CD8-positive, alpha-beta T cell (primary cell): ENCODE measurements at places on chromosomes 13 and 19.
A peak's percentile ranks its signal among the peaks of the same experiment; 100 is the strongest.

DNA sequence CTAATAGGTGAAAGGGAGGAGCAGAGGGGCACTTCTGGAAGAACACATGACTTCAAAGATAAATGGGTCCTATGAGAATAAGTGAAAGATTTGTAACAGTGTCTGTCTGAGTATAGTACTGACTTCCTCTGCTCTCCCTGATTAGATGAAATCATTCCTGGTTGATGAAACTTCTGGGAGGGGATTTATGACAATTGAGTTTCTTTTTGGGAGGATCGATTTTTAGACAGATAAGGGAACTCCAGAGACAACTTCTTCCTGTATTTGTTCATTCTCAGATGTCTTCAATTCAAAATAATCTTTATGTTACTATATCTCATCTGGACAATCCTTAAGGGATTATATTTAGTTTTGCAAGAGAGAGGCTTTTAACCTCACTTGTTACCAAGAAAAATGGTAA is 20.0 kb downstream of the SETDB2 start:
- DNase-seq = no peak

DNA sequence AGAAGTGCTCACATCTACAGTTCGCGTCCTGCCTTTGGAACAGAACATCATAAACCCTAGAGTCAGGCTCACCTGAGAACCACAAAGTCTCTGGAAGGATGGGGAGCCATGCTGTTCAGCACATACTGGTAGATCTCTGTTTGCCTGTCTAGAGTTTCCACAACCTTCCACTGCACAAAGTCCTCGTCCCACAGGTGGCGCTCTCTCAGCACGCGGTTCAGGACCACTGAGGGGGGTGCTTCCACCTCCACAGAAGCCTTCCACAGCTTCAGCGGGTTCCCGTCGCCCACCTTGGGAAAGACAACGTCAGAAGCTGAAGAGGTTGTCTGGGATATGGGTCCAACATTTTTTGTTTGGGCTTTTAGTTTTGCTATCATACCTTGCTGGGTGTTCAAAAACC is 93.6 kb downstream of the KL start:
- no peak for DNase-seq

DNA sequence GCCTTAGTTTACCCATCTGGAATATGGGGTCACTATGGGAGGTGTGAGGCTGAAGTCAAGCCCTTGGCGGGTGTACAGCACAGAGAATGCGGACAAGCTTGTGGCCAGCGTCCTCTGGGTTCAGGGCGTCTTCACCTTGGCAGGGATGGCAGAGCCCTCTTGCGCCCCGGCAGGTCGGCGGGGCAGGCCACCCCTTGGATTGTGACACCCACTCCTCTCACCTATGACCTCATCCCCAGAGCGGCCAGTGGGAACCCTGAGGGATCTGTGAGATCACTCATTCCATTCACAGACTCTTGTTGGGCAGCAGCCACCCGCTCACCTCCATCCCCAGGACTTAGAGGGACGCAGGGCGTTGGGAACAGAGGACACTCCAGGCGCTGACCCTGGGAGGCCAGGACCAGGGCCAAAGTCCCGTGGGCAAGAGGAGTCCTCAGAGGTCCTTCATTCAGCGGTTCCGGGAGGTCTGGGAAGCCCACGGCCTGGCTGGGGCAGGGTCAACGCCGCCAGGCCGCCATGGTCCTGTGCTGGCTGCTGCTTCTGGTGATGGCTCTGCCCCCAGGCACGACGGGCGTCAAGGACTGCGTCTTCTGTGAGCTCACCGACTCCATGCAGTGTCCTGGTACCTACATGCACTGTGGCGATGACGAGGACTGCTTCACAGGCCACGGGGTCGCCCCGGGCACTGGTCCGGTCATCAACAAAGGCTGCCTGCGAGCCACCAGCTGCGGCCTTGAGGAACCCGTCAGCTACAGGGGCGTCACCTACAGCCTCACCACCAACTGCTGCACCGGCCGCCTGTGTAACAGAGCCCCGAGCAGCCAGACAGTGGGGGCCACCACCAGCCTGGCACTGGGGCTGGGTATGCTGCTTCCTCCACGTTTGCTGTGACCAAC is at the start of gene SPACA4:
Gene SPACA4 (plus strand): TSS at position 280 of the 896 bp plus-strand sequence. CDS start 237 bp downstream, at position 517.
- DNase-seq = no peak

- no peak for DNase-seq
Measured at GRCh38 chr13:75811841-75812240, 175.7 kb downstream of the LMO7 start.

- DNase-seq = no peak
Measured at GRCh38 chr13:20998649-20999415, 62.6 kb downstream of the LATS2 start.

DNA sequence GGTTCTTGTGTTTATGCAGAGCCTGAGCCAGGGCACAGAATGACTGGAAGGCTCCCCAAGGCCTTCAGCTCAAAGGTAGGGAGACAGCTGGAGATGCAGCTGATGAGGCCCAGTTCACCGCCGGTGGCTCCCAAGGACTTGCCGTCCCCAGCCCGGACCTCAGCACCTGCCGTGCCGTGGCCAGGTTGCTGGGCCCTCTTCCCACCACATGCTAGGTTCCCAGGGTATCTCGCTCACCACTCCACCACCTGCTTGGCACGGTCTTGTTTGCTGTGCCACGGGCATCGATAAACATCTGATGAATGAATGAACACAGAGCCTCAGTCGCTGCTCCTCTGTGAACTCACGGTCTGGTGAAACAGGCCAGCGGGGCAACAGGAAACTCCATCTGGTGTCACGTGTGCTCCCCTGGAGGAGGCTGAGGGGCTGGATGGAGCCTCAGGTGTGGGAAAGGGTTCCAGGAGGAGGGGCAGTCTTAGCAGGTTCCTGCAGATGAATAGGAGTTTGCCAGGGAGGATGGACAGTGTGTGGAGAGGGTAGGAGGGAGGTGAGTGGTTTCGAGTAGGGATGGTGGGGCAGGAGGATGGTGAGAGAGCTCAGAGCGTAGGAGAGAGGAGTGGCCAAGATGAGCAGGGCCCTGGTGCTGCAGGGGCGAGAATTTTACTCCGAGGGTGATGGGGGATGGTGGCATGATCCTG is 3.6 kb upstream of the KLK14 start:
- DNase-seq = no peak

- DNase-seq = no peak
Measured at GRCh38 chr13:84393981-84394625, 511.8 kb upstream of the SLITRK1 start.

GRCh38 chr13:79456051-79456450 is 24.9 kb upstream of the NDFIP2 start:
- no peak for DNase-seq

DNA sequence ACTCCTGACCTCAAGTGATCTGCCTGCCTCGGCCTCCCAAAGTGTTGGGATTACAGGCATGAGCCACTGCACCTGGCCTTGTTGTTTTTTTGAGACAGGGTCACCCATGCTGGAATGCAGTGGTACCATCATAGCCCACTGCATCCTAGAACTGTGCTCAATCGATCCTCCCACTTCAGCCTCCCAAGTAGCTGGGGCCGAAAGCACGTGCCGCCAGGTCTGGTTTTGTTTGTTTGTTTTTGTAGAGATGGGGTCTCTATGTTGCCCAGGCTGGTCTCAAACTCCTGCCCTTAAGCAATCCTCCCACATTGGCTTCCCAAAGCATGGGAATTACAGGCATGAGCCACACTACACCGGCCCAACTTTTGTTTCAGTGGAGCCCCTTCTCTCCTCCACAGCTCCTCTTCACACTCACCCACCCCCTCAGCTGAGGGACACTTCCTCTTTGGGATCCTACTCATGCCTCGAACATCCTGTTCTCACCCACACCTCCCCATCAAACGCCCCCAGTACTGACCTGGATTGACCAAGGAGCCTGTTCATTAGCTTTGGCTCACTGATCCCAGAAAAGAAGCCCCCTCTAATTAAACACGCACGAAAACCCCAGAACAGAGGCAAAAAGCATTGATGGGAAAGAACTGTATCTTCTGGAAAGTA is 12.8 kb upstream of the CERS4 start:
- DNase-seq = no peak

DNA sequence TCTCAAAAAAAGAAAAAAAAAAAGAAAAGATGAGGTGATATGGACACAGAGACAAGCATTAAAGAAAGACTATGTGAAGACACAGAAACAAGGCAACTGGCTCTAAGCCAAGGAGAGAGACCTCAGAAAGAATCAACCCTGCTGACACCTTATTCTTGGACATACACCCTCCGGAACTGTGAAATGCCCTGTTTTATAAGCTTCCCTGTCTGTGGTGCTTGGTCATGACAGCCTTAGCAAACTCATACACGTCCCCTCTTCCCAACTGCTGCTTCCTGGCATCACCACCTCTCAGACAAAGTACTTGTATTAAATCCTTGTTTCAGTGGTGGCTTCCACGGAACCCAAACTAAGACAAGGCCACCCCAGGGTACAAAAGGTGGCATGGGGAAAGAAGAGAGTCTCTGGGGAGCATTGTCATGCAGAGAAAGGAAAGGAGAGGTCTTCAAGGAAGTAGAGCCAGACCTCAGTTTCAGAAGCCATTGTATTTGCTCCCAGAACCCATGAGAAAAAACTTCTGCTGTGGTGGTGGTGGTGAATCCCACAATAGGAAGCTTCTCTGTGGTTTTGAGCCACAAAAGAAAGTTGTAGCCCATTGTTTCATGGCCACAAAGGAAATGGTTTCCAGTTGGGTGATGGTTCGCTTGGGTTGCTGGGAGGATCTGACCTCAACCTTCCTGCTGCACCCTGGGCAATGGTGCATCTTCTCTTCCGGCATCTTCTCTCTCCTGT is 16.3 kb upstream of the TSPAN16 start:
- DNase-seq = peak; percentile 9

GRCh38 chr13:34011552-34012085 is 193.7 kb downstream of the RFC3 start:
- DNase-seq = no peak

DNA sequence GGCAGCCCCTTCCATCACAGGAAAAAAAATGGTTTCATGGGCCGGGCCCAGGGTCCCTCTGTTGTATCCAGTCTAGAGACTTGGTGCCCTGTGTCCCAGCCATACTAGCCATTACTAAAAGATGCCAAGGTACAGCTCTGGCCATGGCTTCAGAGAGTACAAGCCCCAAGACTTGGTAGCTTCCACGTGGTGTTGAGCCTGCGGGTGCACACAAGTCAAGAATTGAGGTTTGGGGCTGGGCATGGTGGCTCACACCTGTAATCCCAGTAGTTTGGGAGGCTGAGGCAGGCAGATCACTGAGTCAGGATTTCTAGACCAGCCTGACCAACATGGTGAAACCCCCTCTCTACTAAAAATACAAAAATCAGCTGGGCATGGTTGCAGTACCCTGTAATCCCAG is 214.3 kb downstream of the LIG4 start:
- DNase-seq = no peak

DNA sequence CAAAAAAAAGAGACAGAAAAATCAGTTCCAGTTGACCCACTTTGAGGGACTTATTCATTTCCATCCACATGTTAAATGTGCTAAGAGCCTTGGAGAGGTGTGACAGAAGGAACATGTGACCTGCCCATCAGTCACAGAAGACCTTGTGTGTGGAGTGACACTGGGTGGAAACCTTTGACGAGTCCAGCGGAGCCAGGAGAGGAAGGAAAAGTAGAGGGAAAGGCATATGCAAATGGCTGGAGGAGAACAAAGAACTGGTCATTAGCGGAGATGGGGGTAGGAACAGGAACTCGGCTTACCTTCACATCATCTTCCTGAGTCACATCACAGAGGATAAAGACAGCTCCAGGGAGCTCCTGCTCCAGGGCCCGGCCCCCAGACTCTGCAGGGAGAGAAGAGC is 2.3 kb downstream of the HSD17B14 start:
- no peak for DNase-seq

DNA sequence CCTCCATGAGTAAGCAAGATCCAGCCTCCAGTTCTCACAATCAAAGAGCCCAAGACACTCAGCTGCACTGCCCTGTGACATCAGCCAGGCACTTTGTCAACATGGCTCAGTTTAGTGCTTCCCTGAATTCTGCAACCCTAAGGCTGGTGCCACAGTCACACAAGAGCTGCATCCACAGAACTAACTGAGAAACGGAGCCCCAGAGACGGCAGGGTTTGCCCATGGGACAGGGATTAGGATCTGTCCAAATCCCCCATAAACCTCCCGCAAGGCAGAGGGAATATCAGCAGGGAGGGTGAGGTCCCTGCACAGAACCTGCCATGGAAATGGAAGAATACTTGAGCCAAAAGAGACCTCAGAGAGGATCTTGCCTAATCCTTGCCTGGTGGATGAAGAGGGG is 70.4 kb upstream of the UQCRFS1 start:
- DNase-seq = no peak

GRCh38 chr19:31312009-31312676 is 37.1 kb downstream of the TSHZ3 start:
- DNase-seq = no peak

DNA sequence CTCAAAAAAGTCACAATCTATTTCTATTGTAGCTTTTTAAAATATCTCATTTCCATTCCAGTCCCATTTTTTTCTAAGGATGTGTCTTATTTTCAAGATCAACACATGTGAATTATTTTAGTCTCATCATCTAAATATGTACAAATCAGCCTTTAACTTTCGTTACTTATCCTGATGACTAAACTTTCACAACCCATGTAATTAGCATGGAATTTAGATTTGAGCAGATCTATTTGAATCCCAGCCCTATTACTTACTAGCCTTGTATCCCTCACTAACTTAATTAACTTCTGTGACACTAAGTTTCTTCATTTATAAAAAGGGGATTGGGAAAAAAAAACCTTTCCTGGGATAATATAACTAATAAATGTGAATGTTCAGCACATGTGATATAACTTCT is 81.1 kb downstream of the UFM1 start:
- no peak for DNase-seq

- no peak for DNase-seq
Measured at GRCh38 chr13:51494156-51494555, 41.3 kb upstream of the INTS6 start.

DNA sequence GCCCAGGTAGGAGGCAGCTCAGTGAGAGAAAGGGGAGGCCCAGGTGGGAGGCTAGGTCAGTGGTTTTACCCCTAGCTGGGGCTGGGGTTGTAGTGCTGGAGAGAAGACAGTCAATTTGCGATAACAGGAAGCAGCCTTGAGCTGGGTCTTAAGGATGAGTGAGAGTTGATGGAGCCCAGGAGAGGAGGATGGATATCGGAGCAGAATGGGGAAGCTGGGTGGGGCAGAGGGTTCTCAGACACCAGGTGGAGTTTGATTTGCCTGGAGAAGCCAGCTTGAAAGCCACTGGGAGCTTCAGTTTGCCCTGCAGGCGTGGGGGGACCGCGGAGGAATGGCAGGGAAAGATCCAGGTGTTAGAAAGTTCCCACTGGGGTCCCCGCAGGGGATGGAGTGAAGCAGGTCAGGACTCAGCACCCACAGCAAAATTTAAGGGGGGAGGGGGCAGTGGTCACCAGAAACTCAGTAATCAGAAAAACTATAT is 836 bp upstream of the CDC42EP5 start:
- DNase-seq = no peak

GRCh38 chr19:17337675-17338432 is 501 bp downstream of the GTPBP3 start:
- peak; percentile 28 for DNase-seq

- no peak for DNase-seq
Measured at GRCh38 chr13:103557878-103558277, 491.7 kb upstream of the SLC10A2 start.

- DNase-seq = no peak
Measured at GRCh38 chr19:15426485-15427349, 7.9 kb upstream of the AKAP8L start.

- no peak for DNase-seq
Measured at GRCh38 chr13:24328145-24328544, 18.8 kb downstream of the C1QTNF9 start.
